ENCODE measurements at places on chromosomes 7 and 10. TPM values are rescaled to one million over a fixed set of nuclear protein-coding genes. Genes with fewer than 3 reads are reported as not detected.

- DNase-seq, result no peak
- peaks cover 2% of the 10 kb centered on the region for H3K27me3 ChIP-seq
- no peaks in the 10 kb centered on the region for H3K36me3 ChIP-seq
- H3K27ac ChIP-seq, result no peak overlapping the region
- no peak overlapping the region for H3K4me3 ChIP-seq
Measured at GRCh38 chr7:8143151-8143874, 118.7 kb downstream of the ICA1 start.

DNA sequence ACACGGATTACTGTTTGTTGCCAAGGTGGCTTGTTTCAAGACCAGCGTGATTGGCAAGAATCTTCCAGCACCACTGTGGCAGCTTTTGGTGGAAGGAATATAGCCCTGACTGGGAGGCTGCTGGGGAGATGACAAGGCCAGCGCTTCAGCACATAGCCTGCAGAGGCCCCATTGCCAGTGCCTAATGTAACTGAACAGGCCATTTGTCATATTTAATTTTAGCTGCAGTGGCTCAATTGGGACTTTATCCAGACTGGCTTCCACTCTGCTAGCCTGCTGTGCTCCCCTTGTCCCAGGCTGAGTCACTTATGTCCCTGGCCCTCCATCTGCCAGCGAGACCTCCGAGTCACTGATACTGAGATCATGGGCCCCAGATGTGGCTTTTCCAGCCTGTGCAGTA, 483.1 kb downstream of the GALNT17 start:
- no peak overlapping the region for H3K4me3 ChIP-seq
- DNase-seq, result no peak
- no peaks in the 10 kb centered on the region for H3K4me1 ChIP-seq
- H3K27me3 ChIP-seq, result no peaks in the 10 kb centered on the region

- H3K27ac ChIP-seq, result no peak overlapping the region
- H3K4me3 ChIP-seq, result no peak overlapping the region
- no peaks in the 10 kb centered on the region for H3K27me3 ChIP-seq
- H3K36me3 ChIP-seq, result no peaks in the 10 kb centered on the region
- no peak for DNase-seq
Measured at GRCh38 chr7:135385209-135385608, 124.7 kb downstream of the CNOT4 start.

ABHD11 gene
- 54.2 TPM for total RNA-seq

DNA sequence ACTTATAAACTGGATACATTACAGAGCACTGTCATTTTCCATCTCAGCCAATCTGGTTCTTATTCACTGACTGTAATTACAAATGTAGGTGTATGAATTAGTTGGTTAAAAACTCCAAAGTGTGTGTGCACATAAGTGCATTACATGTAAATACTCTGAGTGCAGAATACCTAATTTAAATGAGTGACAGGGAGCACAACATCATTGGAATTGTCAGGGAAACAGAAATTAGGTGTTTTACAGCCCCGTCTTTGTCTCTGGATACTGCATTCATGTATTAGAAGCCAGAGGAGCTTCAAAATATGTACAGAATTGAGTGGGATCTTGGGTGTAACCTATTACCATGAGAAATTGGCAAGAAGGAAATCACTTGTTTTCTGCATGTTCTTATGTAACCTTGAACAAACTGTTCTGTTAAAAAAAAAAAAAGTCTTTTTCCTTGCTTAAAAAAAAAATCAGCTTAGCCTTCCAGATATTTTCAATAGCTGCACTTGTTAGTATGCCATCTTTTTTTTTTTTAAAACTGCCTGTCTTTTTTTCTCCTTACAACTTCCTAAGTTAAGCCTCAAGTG, 31.1 kb downstream of the CELF2 start:
- H3K4me1 ChIP-seq, result no peaks in the 10 kb centered on the region
- H3K27me3 ChIP-seq, result no peaks in the 10 kb centered on the region
- no peak overlapping the region for H3K4me3 ChIP-seq
- no peaks in the 10 kb centered on the region for H3K36me3 ChIP-seq

GPR26 gene
- not detected for total RNA-seq

ATOH7 gene
- 0.28 TPM for total RNA-seq

Data from Panc1 (cell line).